ENCODE measurements at places on chromosomes 6 and 20.
A peak's percentile ranks its signal among the peaks of the same experiment; 100 is the strongest.

DNA sequence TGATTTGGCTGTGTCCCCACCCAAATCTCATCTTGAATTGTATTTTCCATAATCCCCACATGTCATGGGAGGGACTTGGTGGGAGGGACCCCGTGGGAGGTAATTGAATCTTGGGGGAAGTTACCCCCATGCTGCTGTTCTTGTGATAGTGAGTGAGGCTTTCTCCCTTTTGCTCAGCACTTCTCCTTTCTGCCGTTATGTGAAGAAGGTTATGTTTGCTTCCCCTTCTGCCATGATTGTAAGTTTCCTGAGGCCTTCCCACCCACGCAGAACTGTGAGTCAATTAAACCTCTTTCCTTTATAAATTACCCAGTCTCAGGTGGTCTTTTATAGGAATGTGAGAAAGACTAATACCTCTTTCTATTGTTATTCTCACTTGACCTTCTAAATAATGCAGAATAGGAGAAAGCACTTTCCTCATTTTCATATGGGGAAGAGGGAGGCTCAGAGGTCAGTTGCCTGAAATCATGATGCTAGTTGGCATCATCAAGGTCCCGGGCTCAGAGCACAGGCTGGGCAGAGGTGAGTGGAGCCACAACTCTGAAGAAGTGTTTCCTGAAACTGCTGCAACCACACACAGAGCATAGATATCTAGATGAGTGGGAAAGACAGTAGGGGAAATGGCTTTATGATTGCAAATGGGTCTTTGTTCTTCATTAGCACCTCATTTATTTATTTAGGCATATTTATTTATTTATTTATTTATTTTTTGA, 191.0 kb downstream of the QKI start:
- no peak overlapping the region for H3K4me3 ChIP-seq
- H3K27me3 ChIP-seq = no peaks in the 10 kb centered on the region
- H3K36me3 ChIP-seq = no peaks in the 10 kb centered on the region
- no peaks in the 10 kb centered on the region for H3K4me1 ChIP-seq
- no peak overlapping the region for H3K27ac ChIP-seq

DNA sequence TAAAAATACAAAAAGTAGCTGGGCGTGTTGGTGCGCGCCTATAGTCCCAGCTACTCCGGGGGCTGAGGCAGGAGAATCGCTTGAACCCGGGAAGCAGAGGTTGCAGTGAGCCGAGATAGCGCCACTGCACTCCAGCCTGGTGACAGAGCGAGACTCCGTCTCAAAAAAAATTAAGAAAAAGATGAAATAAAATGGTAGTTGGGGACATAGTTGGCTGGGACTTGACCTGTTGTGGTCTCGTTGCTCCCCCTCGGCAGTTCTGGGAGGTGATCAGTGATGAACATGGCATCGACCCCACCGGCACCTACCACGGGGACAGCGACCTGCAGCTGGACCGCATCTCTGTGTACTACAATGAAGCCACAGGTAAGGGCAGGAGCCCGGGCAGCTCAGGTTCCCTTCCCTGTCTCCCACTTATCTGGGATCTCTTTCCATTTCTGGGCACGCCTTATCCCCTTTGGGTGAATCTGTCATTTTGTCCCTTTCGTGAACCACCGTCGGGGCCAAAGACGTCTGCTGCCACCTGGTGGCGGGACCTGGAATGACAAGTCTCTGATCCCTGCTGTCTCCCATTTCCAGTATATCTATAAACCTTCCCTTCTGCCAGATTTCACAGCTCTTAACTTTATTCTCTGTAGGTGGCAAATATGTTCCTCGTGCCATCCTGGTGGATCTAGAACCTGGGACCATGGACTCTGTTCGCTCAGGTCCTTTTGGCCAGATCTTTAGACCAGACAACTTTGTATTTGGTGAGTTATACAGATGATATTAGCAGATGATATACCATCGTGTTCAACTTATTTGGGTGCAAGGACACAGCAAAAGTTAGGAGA, 2.3 kb downstream of the TUBB start:
- peaks cover 5% of the 10 kb centered on the region for H3K4me1 ChIP-seq
- DNase-seq = peak; percentile 92
- H3K36me3 ChIP-seq = no peaks in the 10 kb centered on the region
- H3K27ac ChIP-seq = peak overlapping the region; percentile 94

GRCh38 chr6:81818901-81819361, 66.5 kb upstream of the TENT5A start:
- DNase-seq = no peak
- no peaks in the 10 kb centered on the region for H3K27me3 ChIP-seq
- H3K4me3 ChIP-seq = no peak overlapping the region
- no peak overlapping the region for H3K27ac ChIP-seq

DNA sequence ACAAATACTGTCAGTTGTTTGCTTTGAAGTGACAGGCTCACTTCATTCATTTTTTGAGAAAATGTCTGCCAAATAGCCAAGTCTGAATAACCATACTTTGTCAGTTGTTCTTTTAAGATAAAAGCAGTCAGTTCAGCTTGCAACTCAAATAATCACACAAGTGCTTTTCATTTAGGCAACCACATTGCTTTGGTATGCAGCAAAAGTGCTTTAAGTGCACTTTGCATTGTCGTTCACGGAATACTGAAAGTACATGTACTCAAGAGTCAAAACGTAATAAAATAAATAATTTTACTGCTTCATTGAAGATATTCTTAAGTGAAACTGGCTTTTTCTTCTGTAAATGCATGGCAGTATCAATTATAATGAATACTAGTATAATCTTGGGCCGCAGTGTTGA, 107.2 kb downstream of the MMS22L start:
- H3K36me3 ChIP-seq = no peaks in the 10 kb centered on the region
- H3K27me3 ChIP-seq = no peaks in the 10 kb centered on the region
- no peak overlapping the region for H3K4me3 ChIP-seq
- DNase-seq = no peak

GRCh38 chr6:52180787-52181558, 5.2 kb upstream of the IL17A start:
- H3K27me3 ChIP-seq = no peaks in the 10 kb centered on the region
- H3K4me1 ChIP-seq = no peaks in the 10 kb centered on the region
- DNase-seq = no peak
- H3K27ac ChIP-seq = no peak overlapping the region

DNA sequence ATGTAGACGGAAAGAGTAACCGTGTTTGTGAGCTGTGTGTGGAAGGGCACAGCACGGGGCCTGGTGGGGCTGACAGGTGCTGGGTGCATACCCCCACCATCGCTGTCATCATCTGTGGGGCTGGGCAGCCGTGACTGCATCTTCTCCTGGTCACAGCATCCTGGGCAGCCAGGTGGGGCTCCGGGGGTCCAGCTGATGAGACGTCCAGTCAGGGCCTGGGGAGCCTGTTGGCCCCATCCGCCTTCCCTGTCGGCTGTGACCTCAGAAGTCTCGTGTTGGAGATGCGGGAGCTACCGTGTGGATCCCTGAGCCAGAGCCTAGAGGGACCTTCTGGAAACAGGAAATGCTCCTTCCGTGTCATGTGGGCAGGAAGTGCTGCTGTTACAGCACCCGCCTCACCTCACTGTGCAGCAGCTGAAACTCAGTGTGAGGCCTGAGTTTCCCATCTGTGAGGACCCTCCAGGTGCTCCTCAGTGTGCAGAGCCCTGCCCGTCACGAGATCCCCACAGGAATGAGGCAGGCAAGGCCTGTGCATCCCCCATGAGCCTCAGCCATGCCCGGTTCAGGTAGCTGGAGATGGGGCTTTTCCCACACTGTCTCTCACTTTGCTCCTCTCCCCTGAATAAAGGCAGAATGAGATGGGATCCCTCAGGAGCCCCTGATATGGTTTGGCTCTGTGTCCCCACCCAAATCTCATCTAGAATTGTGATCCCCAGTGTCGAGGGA, 108.7 kb downstream of the ERMARD start:
- no peaks in the 10 kb centered on the region for H3K27me3 ChIP-seq
- H3K27ac ChIP-seq = no peak overlapping the region
- no peaks in the 10 kb centered on the region for H3K36me3 ChIP-seq
- H3K4me3 ChIP-seq = no peak overlapping the region

All from breast epithelium (tissue), 4 donors.